ENCODE measurements at places on chromosomes 2 and 18. TPM values are rescaled to one million over a fixed set of nuclear protein-coding genes. Genes with fewer than 3 reads are reported as not detected.

Gene CELF4
- not detected for total RNA-seq

Gene DNAJC5G
- total RNA-seq = 0.44 TPM

Gene STPG4
- total RNA-seq = not detected

DNA sequence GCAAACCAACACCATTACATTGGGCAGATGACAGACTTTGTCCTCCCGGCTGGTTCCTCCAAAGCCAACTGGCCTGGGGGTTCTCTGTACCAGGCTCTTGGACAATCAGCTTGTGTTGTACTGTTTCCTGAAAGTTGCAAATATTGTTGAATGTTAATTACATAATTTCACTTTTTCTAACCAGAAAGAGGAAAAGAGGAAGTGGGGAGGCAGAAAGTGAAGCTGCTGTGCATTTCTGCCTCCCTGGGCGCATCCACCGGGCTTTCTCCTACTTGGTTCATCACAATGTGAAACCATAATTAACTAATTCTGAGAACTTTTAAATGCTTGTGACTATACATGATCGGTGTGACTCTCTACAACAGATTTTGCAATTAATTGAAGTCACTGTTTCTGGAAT is 10.1 kb downstream of the TWIST2 start:
- no peak for DNase-seq

DNA sequence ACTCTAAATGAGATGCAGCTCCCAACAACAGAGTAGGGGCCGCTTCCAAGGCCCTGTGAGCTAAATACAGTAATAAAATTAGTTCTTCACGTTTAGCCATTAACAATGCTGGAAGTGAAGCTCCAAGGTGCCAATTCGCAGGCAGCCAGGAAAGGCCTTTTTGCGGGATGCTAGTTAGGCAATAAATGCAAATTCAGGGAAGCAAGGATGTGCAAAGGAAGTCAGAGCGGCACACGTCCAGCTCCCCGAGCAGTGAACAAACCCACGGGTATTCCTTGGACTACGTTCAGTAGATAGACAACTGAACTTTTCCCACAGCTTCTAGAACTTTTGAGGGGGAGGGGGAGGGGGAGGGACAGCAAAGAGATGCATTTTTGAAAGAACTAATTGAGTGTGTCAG is 6.9 kb downstream of the ZNF516 start:
- DNase-seq = no peak

- DNase-seq = peak; percentile 11
Observed at GRCh38 chr2:62941413-62941812, 109.2 kb upstream of the OTX1 start.

GRCh38 chr2:212928681-212929080 is 222.7 kb downstream of the IKZF2 start:
- no peak for DNase-seq

DNA sequence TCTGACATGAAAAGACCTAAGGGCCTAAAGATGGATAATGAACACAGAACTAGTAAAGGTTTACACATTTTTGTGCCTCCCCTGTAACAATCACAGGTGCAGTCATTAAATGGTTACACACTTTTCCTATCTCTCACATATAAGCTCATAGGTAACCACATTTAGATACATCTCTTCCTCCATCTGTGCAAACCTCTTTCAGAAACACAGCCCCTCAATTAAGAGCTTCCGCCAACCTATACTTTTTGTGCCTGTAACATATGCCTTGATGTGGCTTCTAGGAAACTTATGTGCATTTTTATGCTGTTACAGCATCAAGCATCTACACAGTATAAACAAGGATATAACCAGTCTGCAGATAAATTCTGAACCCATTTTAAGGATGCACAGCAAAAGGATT is 643.3 kb downstream of the BCL11A start:
- DNase-seq = no peak
